ENCODE measurements at places on chromosomes 2 and 18.

DNA sequence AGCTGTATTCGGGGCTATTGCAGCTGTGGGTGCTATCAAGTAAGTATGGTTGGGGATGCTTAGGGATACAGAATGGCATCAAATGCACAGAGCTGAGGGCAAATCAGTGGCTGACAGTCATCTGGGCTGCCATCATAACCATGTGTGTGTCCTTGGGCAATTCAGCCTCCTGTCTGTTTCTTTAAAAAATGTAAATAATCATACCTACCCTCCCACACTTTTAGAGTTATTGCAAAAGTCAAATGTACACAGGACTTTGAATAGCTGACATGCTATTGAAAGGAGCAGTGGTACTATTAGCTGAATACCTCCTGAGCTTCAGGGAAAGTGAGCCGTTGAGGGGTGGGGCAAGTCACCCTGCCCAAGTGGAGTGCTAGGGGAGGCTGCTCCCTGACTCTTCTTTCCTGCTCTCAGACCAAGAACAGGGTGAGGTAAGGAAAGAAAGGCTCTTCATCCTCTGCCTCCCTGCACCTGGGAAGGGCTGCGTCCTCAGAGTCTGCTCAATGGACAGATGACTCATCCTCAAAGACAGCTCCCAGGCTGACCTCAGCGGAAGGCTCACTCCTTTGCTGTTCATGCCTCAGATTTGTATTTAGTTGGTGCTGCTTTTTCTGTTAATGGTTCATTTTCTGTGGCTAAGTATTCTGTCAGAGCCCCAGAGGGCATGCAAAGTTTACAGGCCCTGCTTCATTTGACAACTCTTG lies 54.9 kb upstream of the BZW1 start:
- DNase-seq = no peak

DNA sequence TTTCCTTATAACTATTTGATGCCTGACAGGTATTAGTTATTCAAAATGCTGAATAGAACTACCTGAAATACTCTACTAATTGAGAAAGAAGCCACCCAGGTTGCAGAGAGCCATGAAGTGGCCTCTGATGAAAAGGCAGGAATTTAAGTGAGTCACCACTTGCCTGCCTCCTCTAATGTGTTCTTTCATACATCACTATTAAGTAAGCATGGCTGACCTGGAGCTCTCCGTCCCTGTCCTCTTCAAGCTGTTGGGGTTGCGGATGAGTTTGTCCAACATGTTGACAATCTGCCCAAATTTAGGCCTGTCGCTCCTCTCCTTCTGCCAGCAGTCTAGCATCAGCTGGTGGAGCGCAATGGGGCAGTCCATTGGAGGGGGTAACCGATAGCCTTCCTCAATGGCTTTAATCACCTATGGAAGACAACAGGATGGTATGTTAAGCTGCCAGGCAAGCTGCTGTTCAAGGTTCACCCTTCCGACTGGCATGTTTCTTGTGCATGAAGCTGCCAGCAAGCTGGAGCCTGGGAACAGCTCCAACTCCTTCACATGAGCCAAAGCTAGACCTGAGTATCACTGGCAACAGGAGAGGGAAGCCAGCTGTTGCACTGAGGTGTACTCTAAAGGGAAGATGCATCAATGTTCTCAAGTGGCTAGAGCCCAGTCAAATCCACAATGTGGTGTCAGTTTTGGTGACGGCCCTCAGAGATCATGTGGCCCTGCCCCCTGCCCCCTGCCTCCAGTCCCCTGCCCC lies 142.2 kb downstream of the EPHA4 start:
- DNase-seq = no peak

- DNase-seq = no peak
These were observed 75.2 kb upstream of the GALNT5 start for GRCh38 chr2:157182204-157182709.

DNA sequence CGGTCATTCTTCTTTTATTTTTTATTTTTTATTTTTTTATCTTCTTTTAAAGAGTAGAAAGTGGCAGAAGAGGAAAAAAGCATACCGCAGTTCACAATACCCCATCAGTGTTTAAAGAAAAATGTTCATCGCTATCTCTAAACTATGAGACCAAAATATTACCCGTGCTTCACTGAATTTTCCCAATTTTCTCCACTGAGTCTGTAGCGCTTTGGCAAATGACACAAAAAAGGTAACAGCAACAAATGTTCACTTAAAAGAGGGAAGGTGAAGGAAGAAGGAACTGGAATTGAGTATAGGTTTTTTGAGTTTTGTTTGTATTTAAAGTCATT lies 15.1 kb upstream of the RIOK3 start:
- no peak for DNase-seq

DNA sequence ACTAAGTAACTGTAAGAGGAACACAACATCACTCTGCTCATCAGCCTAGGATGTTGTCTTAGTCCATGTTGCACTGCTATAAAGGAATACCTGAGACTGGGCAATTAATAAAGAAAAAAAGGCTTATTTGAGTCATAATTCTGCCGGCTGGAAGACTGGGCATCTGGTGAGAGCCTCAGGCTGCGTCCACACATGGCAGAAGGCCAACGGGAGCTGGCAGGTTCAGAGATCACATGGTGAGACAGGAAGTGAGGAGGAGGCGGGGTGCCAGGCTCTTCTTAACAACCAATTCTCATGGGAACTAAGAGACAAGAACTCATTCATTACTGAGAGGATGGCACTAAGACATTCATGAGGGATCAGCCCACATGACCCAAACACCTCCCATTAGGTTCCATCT lies 46.8 kb downstream of the EPG5 start:
- DNase-seq = no peak

- DNase-seq = no peak
These were observed 157.3 kb downstream of the RHBDD1 start for GRCh38 chr2:226993171-226993570.

- DNase-seq = no peak
These were observed 45.1 kb upstream of the GPC1 start for GRCh38 chr2:240390091-240391073.

DNA sequence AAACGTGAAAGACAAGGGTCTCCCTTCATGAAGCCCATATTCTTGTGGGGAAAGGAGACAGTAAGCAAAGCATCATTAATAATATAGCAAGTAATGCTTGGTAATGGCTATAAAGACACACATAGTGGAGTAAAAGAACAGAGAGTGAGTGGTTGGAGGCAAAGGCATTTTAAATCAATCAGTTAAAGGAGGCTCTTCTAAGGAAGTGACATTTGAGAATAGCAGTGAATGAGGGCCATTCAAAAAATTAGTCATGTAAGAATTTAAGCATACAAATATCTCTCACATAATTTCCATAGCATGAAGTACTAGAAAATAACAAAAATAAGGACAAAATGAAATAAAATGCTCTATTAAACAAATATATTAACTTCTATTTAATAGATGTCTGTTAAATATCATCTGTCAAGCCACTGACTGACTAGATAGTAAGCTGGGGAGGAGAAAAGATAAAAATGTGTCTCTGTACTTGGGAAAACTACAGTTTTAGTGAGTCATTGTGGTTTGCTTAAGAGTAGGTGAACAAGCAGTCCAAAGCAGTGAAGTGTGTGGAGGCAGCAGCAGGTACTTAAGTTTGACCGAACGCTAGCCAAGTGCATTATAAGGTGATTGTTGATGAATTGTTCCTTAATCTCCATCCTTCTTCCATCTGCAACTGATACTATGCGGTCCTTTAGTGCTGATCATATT lies 160.1 kb downstream of the PARD3B start:
- DNase-seq = no peak

GRCh38 chr18:61076986-61077385 lies 256.2 kb upstream of the CDH20 start:
- DNase-seq = no peak

- no peak for DNase-seq
These were observed 47.7 kb upstream of the YWHAQ start for GRCh38 chr2:9678544-9678943.

DNA sequence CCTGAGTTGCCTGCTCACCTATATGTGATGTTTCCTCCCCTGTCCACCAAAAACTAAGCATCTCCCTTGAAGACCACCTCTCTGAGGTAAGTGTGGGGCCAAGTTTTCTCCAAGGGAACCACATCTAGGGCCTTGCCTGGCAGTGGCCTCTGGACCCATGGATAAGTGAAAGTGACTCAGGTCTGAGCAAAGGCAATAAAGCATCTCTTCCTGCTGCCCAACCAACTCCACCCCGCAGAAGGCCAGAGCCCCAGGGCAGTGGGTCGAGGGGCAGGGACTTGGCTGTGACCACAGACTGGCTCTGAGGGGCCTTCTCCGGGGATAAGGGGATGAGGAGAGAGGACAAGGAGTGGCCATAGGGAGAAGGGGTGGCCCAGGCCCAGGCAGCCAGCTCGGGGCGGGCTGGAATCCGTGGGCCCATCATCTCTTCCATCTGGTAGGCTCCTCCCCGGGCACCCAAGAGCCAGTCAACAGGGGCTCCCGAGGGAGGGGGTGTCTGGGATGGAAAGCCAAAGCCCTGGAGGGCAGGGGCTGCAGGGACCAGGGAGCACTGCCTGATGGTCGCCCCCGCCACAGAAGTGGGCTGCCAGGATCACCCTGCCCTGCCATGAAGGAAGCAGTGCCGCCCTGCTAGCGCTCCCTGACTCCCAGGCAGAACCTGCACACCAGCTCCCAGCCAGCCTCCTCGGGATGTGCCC lies 33.4 kb downstream of the EMX1 start:
- DNase-seq = no peak

DNA sequence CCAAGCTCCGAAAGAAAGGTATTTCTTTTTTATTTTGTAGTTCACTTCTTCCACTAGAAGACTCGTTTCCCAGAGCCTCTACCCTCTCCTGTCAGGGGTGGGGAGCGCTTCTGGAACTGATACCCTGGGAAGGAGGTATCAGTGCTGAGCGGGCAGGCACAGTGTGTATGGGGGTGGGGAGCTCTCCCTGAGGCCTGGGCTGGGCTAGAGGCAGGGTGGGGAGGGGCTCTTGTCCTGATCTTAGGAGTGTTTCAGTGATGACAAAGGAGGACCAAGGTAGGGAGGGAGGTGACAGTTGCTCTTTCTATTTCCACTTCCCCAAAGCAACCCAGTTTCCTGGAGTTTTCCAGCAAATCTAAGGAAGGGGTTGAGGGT lies 65.4 kb downstream of the ARHGAP25 start:
- DNase-seq = no peak

DNA sequence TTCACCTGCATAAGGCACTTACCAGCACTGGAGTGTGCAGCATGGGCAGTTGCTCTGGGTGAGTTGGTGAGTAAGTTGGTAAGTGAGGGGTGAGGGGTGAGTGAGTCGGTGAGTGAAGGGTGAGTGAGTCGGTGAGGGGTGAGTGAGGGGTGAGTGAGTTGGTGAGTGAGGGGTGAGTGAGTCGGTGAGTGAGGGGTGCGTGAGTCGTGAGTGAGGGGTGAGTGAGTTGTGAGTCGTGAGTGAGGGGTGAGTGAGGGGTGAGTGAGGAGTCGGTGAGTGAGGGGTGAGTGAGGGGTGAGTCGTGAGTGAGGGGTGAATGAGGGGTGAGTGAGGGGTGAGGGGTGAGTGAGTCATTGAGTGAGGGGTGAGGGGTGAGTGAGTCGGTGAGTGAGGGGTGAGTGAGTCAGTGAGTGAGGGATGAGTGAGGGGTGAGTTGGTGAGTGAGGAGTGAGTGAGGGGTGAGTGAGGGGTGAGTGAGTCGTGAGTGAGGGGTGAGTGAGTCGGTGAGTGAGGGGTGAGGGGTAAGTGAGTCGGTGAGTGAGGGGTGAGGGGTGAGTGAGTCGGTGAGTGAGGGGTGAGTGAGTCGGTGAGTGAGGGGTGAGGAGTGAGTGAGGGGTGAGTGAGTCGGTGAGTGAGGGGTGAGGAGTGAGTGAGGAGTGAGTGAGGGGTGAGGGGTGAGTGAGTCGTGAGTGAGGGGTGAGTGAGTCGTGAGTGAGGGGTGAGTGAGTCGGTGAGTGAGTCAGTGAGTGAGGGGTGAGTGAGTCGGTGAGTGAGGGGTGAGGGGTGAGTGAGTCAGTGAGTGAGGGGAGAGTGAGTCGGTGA lies 17.1 kb downstream of the THAP4 start:
- no peak for DNase-seq

DNA sequence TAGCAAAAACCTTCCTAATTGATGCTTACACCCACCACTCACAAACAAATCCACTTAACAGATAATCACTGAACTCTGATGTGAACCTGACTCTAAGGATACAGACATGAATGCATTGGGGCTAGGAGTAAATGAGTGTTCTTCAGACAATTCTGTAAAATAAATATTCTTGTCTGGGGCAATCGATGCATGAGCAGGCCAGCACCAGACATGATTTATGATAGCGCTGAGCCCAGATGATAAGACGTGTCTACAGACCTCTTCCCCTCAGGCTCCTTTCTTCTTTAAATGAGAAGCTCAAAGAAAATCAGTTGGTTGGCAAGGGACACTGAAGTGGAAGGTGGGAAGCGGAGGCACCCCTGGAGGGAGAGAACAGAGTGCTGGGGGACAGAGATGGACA lies 27.3 kb upstream of the BIN1 start:
- no peak for DNase-seq

DNA sequence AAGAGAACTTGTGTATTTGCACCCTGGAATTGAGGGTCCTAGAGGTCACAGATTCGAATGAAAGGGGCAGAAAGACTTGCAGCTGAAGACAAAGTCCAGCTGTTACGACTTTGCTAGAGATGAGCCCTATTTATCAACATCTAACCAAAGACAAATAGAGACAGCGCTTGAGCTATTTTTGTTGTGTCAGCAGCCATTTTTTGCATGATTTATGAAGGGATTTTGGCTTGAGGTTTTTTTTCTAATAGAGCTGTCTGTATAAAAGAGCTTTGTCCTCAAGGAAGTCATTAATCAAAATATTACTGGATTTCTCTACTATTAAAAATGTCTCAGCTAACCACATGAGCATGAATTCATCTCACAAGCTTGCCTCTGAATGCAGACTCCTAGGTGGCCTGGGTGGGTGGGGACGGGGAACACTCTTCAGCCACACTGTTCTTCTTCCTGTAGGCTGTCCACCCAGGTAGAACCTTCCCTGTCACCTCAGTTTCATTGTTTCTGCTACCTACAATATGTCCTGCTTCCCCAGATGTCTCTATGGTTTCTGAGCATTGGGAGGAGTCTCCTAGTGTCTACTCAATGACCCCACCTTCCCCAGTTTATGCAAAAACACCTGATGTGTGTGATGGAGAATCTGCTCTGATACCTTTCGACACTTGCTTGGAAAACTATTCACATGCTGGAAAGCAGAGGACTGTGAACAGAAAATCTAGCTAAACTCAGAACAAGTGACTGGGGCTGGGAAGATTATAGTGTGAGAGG lies 7.2 kb upstream of the CD226 start:
- DNase-seq = no peak

GRCh38 chr2:171410101-171410500 lies 23.7 kb downstream of the METTL8 start:
- DNase-seq = no peak

DNA sequence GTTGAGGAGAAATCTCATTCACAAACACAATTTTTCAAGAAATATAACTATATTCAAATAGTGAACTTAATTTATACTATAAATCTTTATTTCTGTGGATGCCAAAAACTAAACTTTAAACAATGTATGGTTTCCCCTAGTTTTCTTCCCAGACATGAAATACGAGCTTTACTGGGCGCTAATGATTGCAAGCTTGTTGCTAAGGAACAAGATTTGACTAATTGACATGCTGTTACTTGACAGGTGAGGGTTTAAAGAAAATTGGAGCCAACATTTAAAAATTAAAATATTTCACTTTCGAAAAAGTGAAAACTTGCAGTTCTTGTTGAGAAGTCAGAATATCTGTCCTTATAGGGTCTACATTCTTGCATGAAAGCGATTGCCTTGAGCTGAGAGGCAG lies 381.0 kb downstream of the MEIS1 start:
- DNase-seq = no peak
